Kidney (tissue), 22 donors: ENCODE measurements at places on chromosomes 2 and 18.

- DNase-seq = peak; percentile 14
- H3K27me3 ChIP-seq = no peaks in the 10 kb centered on the region
- H3K4me1 ChIP-seq = no peaks in the 10 kb centered on the region
- H3K4me3 ChIP-seq = no peak overlapping the region
Observed at GRCh38 chr2:188022389-188022788, 269.3 kb upstream of the GULP1 start.

DNA sequence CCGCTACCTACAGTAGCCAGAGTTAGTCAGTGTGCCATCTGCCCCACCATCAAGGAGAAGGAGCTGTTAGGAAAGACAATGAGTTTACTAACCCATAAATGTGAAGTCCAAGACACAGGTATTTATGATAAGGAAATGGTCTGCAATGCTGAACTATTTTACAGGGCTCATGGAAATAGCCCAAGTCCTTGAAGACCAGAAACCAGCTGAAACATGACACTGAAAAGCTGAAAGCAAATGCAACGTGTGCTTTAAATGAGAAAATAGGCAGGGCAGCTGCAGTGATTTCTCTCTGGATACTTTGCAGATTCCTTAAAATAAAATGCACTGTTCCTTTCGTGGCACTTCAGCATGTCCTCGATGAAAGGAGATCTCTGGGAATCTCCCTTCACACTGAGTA is 256.4 kb upstream of the TCF4 start:
- no peaks in the 10 kb centered on the region for H3K27me3 ChIP-seq
- no peak for DNase-seq
- no peak overlapping the region for H3K4me3 ChIP-seq
- no peak overlapping the region for H3K27ac ChIP-seq
- H3K4me1 ChIP-seq = no peaks in the 10 kb centered on the region
- H3K36me3 ChIP-seq = no peaks in the 10 kb centered on the region

- DNase-seq = no peak
- no peaks in the 10 kb centered on the region for H3K4me1 ChIP-seq
- no peak overlapping the region for H3K4me3 ChIP-seq
Observed at GRCh38 chr2:229815858-229816257, 101.5 kb upstream of the DNER start.

DNA sequence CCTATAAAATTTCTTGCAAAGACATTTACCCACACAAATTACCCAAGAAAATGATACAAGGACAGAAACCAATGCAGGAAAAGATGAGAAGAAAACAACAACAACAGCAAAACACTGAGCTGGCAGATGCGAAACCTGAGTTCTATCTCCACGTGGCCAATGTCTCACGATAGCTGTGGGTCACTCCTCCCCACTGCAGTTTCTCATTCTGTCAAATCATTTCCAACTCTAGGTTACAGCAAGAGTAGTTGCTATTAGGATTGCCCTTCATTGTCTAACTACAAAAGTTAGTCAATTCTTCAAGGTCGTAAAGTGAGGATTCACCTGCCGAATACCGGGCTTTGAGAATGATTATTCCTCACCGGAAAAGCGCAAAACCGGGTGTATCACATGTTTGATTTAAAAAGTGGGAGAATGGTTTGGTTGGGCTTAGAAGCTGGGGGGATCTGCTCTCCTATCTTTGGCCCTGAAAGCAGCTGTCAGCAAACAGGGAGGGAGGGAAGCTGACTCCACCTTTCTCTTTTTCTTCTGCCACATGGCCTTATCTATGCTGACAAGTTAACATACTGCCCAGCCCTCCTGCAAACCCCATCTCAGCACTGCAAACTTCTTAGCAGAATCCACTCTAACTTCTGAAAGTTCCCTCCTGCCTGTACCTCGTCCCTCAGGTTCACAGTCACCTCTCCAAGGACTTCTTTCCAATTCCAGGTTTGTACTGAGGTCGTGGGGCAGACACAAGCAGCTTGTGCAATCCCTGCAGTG is 473.0 kb downstream of the SOX11 start:
- H3K36me3 ChIP-seq = no peaks in the 10 kb centered on the region
- no peaks in the 10 kb centered on the region for H3K27me3 ChIP-seq
- no peak overlapping the region for H3K4me3 ChIP-seq
- no peak overlapping the region for H3K27ac ChIP-seq
- H3K4me1 ChIP-seq = no peaks in the 10 kb centered on the region

- H3K4me3 ChIP-seq = no peak overlapping the region
- no peaks in the 10 kb centered on the region for H3K4me1 ChIP-seq
- DNase-seq = no peak
- H3K27me3 ChIP-seq = no peaks in the 10 kb centered on the region
- H3K27ac ChIP-seq = no peak overlapping the region
Observed at GRCh38 chr18:24204904-24205303, 66.0 kb downstream of the CABYR start.

DNA sequence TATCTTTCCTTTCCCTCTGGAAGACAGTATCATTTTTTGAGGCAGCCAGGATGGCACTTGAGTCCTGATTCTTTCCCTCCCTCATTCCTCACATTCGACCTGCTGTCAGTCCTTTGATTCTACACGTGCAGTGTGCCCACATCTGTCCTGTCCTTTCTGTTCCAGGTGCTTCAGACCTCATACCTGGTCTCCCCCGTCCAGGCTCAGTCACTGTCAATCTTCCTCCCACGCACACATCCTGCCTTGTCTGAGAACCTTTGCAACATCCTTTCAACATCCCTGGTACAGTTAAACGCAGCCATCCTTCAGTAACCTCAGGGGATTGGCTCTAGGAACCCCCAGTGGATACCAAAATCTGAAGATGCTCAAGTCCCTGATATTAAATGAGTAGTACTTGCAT is 10.1 kb downstream of the BCL2 start:
- peaks cover 4% of the 10 kb centered on the region for H3K4me1 ChIP-seq
- H3K27me3 ChIP-seq = no peaks in the 10 kb centered on the region
- H3K4me3 ChIP-seq = no peak overlapping the region
- no peaks in the 10 kb centered on the region for H3K36me3 ChIP-seq
- no peak for DNase-seq

- no peaks in the 10 kb centered on the region for H3K36me3 ChIP-seq
- H3K27ac ChIP-seq = no peak overlapping the region
- no peak for DNase-seq
- H3K27me3 ChIP-seq = no peaks in the 10 kb centered on the region
- H3K4me1 ChIP-seq = no peaks in the 10 kb centered on the region
Observed at GRCh38 chr2:64219149-64219548, 74.9 kb upstream of the PELI1 start.

DNA sequence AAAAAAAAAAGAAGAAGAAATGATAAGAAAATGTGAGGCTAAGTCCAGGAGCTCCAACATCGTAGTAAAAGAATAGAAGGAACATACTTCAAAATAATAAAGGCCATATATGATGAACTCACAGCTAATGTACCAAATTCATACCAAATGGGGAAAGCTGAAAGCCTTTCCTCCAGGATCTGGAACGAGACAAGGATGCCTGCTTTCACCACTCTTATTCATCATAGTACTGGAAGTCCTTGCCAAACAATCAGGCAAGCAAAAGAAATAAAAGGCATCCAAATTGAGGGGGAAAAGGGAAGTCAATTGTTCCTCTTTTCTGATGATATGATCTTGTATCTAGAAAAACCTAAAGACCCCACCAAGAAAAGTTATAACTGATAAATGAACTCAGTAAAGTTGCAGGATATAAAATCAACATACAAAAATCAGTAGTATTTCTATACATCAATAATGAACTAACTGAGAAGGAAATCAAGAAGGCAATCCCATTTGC is 170.6 kb downstream of the METTL4 start:
- no peak overlapping the region for H3K27ac ChIP-seq
- DNase-seq = no peak
- H3K4me1 ChIP-seq = no peaks in the 10 kb centered on the region
- no peak overlapping the region for H3K4me3 ChIP-seq

GRCh38 chr2:172562298-172562697 is 6.4 kb downstream of the PDK1 start:
- no peaks in the 10 kb centered on the region for H3K36me3 ChIP-seq
- DNase-seq = no peak
- H3K4me3 ChIP-seq = no peak overlapping the region
- H3K27ac ChIP-seq = no peak overlapping the region
- no peaks in the 10 kb centered on the region for H3K27me3 ChIP-seq

GRCh38 chr2:32678825-32679224 is 51.0 kb downstream of the TTC27 start:
- H3K36me3 ChIP-seq = no peaks in the 10 kb centered on the region
- H3K4me3 ChIP-seq = no peak overlapping the region
- H3K27ac ChIP-seq = no peak overlapping the region
- no peaks in the 10 kb centered on the region for H3K27me3 ChIP-seq
- H3K4me1 ChIP-seq = no peaks in the 10 kb centered on the region

- DNase-seq = no peak
- H3K27me3 ChIP-seq = no peaks in the 10 kb centered on the region
- no peaks in the 10 kb centered on the region for H3K4me1 ChIP-seq
- no peak overlapping the region for H3K27ac ChIP-seq
- no peak overlapping the region for H3K4me3 ChIP-seq
Observed at GRCh38 chr2:169900686-169901085, 73.4 kb downstream of the UBR3 start.

DNA sequence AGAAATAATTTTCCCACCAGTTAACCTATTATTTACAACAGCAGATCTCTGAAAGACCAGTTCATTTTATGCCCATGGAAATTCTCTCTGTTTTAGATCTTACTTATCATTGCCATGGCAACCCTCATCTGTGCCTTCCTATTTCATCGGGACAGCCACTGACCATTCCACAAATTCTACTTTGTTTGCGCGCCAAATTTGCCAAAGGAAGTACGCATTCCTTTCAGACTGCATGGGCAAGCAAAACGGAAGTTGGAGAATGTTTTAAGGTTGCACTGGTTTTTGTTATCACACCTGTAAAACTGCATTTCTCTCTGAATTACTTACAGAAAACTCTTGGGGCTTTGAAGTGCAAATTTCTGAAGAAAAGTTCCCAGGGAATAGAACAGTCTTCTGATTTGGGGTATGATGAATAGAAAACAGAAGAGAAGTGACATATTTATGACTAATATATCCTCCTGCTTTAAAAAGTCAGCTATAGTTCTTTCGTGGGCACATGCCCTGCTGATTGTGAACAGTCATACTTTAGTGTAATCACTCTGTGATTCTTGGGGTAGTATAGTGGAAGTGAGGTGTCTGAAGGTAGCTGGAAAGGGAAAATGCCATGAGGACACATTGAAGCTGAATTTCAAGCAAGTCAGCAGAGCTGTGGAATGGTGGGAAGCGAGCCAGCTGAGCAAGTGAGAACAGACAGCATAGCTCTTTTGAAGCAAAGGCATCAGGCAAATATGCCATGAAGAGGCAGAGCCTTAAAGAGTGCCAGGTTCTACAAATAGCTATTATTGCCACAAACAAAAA is 20.9 kb downstream of the NETO1 start:
- H3K27me3 ChIP-seq = no peaks in the 10 kb centered on the region
- no peaks in the 10 kb centered on the region for H3K36me3 ChIP-seq
- no peak for DNase-seq
- no peaks in the 10 kb centered on the region for H3K4me1 ChIP-seq
- no peak overlapping the region for H3K4me3 ChIP-seq

- H3K27me3 ChIP-seq = peaks cover 4% of the 10 kb centered on the region
- no peak for DNase-seq
- peaks cover 6% of the 10 kb centered on the region for H3K4me1 ChIP-seq
Observed at GRCh38 chr2:131044075-131044756, 49.0 kb downstream of the FAM168B start.

- no peaks in the 10 kb centered on the region for H3K27me3 ChIP-seq
- no peak overlapping the region for H3K27ac ChIP-seq
- no peak overlapping the region for H3K4me3 ChIP-seq
- no peaks in the 10 kb centered on the region for H3K36me3 ChIP-seq
Observed at GRCh38 chr2:207503234-207503633, 26.5 kb upstream of the CREB1 start.

- DNase-seq = no peak
- no peaks in the 10 kb centered on the region for H3K36me3 ChIP-seq
- no peak overlapping the region for H3K27ac ChIP-seq
- H3K4me3 ChIP-seq = no peak overlapping the region
- no peaks in the 10 kb centered on the region for H3K4me1 ChIP-seq
Observed at GRCh38 chr2:157572725-157573124, 55.9 kb downstream of the ACVR1C start.

GRCh38 chr2:239966029-239966852 is 58.9 kb downstream of the NDUFA10 start:
- H3K27me3 ChIP-seq = no peaks in the 10 kb centered on the region
- H3K27ac ChIP-seq = no peak overlapping the region
- H3K4me3 ChIP-seq = no peak overlapping the region
- H3K4me1 ChIP-seq = no peaks in the 10 kb centered on the region
- no peak for DNase-seq
- peaks cover 36% of the 10 kb centered on the region for H3K36me3 ChIP-seq

- H3K4me1 ChIP-seq = no peaks in the 10 kb centered on the region
- no peak for DNase-seq
- H3K27ac ChIP-seq = no peak overlapping the region
Observed at GRCh38 chr2:181697571-181697970, 17.3 kb upstream of the NEUROD1 start.

GRCh38 chr18:52237551-52237950 is 102.4 kb upstream of the DCC start:
- DNase-seq = no peak
- H3K4me1 ChIP-seq = no peaks in the 10 kb centered on the region
- no peak overlapping the region for H3K27ac ChIP-seq
- H3K4me3 ChIP-seq = no peak overlapping the region
- H3K36me3 ChIP-seq = no peaks in the 10 kb centered on the region

DNA sequence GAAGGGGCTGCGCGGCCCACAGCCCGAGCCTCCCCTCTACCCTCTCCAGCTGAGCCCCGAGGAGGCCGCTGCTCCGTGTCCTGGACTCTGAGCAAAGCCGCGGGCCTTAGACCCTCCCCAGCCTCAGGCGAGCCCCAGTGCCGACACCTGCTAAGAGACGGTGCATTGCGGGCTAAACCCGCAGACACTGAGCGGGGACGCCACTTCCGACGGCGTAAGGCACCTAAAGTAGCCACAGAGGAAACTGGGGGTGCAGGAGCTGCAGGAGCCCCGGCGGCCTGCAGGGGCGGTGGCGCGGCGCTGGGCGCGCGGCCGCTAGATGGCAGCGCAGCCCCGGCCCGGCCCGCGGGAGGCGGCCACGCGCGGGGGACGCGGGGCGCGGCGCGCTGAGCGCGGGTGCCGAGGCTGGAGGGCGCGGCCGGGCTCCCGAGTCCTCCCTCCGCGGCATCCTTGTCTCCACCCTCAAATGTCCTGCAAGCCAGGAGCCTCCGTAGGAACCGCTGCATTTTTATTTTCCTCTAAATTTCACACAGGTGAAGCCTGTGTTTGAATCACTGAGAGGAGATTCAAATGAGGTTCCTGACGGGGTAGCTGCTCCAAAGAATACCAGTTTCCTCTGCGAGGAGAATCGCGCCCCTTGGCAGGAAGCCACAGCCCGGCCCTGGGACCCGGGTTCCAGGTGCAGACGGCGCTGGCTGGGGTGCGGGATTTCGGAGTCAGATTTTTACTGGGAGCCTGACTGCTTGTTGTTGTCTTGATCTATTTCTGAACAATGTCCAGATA is 650.5 kb downstream of the GALR1 start:
- H3K4me3 ChIP-seq = peak overlapping the region; percentile 29
- H3K27ac ChIP-seq = no peak overlapping the region
- DNase-seq = no peak
- no peaks in the 10 kb centered on the region for H3K36me3 ChIP-seq
- no peaks in the 10 kb centered on the region for H3K27me3 ChIP-seq

DNA sequence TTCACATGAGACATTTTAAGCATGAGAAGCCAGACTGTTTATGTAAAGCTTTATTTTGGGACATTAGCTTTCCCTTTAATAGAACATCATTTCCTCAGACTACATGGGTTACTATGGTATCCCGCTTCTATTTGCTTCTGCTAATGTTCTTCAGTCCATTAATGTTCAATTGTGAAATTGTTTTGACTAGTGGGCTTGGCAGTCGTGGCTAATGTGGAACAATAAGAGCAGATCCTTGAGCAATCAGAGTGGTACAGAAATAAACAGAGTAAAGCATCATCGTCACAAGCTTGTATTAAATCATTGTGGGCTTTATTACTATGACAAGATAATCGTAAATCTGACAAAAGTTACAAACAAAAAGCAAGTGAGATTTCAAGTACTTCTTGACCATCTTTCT is 60.2 kb downstream of the PDE1A start:
- H3K4me3 ChIP-seq = no peak overlapping the region
- H3K27me3 ChIP-seq = no peaks in the 10 kb centered on the region
- no peaks in the 10 kb centered on the region for H3K4me1 ChIP-seq
